ENCODE measurements at places on chromosomes 5 and 9.
A peak's percentile ranks its signal among the peaks of the same experiment; 100 is the strongest.

GRCh38 chr5:72622170-72622760 is 115.1 kb upstream of the ZNF366 start:
- no peak for DNase-seq

DNA sequence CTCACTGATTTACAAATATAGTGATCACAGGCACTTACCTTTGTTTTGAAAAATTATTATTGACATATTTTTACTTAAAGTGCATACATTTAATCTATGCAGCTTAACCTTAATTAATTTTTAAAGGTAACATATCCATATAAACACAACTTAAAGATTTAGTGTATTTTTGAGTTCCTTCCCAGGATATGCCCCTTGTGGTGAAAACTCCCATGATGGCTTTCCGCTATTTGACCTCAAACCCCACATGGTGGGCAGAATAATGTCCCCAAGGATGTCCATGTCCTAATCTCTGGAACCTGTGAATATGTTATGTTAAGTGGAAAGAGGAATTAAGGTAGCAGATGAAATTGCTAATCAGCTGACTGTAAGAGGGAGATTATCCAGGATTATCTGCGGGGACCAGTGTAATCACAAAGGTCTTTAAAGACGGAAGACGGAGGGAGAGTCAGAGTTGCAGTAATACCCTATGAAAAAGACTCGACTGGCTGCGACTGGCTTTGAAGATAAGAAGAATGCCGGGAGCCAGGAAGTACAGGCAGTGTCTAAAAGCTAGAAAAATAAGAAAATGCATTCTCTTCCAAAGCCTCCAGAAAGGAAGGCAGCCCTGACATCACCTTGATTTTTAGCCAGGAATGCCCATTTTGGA is 193.9 kb downstream of the ICE1 start:
- DNase-seq = no peak

DNA sequence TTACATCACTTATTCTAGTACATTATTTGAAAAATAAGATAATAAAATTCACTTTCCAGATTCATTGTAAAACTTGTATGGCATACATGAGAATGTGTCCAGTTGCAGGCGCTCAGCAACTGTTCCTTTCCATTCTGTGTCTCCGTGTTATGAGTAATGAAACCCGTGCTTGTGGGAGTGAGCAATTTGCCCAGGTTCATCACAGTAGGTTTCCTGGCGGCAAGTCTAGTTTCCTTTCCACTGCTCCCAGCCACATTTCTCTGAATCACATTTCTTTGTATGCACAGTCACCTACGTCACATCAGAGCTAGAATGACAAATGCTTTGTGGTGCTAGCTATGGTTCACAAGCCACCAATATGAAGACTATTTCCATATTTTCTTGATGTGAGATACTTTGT is 39.9 kb downstream of the MOCS2 start:
- DNase-seq = no peak

GRCh38 chr5:98301547-98301946 is 471.9 kb upstream of the RGMB start:
- DNase-seq = no peak

GRCh38 chr9:128409978-128410377 is 10.7 kb upstream of the CERCAM start:
- DNase-seq = no peak

GRCh38 chr5:31671339-31671741 is 32.4 kb downstream of the PDZD2 start:
- no peak for DNase-seq

GRCh38 chr5:171431251-171431777 is 11.9 kb downstream of the FGF18 start:
- no peak for DNase-seq

GRCh38 chr9:128117613-128118471 is 9.7 kb downstream of the PTGES2 start:
- peak; percentile 96 for DNase-seq
